ENCODE measurements at places on chromosomes 16 and 17.
A peak's percentile ranks its signal among the peaks of the same experiment; 100 is the strongest.

DNA sequence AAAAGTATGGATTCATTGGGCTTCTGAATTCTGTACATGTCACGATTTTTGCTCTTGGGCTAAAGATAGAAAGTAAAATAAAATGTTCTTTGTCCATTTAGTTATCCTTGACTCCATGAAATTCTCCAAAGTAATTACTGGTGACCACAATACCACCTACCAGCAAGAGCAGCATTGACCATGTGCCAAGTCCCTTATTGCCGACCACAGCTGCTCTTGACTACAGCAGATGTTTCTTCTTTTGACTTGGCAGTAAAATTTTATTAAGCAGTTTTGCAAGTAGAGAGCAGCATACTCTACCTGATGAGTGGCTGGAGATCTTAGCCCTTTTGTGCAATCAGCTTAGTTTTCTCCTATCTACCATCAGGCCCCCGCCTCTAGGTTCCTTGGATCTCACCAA lies 152.2 kb upstream of the TBX2 start:
- no peak for DNase-seq

- no peak for DNase-seq
These were observed 16.4 kb downstream of the GRIN2C start for GRCh38 chr17:74843352-74843627.

DNA sequence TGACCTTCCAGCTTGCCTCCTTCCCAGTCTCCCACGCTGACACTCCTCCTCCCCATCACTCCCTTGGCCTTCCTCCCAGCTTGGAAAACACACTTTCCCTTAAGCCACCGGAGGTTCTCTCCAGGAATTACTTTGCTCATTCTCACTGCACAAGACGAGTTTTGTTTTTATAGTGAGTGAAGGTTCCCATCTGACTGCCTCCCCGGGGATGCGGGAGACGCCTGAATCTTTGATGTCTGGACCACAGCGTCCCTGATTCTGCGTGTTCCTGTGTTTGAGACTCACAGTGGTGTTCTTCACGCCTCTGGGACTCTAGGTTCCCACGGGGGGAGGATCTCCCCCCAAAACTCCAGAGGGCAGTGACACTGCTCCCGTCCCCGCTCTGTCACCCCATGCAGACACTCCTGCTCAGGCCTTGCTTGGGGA lies 2.0 kb downstream of the DNAI2 start:
- no peak for DNase-seq

DNA sequence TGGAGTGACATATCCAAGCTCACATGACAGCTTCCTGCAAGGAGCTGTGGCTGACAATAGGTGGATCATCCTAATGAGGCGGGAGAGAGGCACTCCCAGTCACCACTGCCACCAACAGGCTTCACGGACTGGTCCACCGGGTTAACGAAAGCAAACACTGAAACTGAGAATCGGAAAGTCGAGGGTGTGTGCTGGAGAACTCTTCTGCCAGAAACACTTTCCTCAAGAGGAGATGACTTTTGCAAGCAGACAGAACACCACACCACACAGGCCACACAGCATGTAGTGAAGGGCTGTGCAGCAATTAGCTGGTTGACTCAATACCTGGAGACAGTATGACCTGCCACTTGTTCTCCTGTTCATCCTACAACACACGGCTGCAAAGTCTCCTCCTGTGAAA lies 53.0 kb upstream of the DNAJA2 start:
- no peak for DNase-seq

DNA sequence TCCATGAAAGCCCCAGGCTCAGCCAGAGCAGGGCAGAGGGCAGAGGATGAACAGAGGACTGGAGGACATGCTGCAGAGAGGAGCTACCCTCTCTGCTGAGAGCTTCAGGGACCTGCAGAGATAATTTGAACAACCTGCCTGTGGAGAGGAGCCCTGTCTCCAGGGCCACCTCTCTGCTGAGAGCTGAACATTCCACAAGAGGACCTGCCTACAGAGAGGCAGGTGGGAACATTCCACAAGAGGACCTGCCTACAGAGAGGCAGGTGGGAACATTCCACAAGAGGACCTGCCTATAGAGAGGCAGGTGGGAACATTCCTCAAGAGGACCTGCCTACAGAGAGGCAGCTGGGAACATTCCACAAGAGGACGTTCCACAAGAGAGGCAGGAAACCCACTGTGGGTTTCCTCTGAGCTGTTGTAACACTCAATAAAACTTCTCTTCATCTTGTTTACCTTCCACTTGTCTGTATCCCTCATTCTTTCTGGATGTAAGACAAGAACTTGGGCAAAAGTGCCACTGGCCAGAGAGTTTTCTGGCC lies 551.9 kb upstream of the CA10 start:
- no peak for DNase-seq

DNA sequence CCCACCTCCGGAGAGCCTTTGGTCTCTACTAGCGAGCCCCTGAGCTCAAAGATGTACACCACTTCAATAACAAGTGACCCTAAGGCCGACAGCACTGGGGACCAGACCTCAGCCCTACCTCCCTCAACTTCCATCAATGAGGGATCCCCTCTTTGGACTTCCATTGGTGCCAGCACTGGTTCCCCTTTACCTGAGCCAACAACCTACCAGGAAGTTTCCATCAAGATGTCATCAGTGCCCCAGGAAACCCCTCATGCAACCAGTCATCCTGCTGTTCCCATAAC lies 702 bp downstream of the SPN start:
- no peak for DNase-seq

DNA sequence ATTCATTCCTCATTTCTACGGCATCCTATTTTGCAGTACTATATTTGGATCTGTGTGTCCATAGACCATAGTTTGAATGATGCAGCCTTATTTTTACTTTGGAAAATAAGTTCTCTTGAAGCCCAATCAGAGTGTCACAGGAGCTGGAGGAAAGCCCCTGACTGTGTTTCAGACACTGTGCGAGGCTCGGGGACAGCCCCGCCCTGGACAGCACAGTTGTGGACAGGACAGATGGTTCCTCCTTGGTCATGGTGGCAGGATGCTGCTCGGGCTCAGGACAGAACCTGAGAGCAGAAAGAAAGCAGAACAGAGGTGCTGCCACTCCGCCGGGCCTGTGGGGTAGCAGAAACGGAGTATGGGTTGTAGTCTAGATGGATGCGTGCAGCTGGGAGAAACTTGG lies 22.9 kb downstream of the BANP start:
- DNase-seq: no peak

DNA sequence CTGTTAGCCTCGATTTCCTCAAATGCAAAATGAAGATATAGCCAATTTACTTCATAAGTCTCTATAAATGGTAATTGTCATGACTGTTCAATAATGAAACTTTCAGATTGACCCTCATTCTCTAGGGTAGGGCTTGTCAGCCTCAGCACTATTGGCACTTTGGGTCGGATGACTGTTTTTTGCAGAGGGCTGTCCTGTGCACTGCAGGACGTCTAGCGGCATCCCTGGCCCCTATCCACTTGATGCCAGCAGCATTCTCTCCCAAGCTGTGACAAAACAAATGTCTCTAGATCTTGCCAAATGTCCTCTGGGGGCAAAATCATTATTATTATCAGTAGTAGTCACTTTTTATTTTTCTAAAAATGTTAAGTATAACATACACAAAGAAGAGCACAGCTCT lies 24.6 kb downstream of the CDH11 start:
- no peak for DNase-seq

DNA sequence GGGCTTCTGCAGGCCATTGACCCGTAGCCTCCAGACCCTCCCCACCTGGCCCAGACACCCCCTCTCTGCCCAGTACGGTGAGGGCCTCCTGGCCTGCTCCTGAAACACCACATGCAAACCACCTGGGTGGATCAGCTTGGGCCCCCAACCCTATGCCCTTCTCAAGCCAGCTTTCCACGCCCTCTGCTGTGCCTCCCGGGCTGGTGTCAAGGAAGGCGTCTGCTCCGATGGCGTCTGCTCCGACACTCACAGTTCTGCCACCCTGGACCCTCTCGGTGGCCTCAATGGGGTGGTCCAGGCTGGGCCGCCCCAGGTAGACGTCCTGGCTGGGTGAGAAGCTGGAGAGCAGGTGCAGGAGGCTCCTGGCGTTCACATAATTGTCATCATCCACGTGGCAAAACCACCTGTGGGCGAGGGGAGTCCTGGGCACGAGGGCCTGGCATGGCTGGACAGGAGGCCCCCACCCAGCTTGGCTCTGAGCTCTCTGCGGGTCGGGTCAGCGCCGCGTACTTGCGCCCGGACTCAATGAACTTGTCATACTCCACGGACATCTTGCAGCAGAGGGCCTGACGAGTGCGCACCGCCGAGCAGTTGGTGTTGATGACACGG lies 1.4 kb downstream of the RFNG start:
- no peak for DNase-seq

GRCh38 chr17:7717756-7718350 lies 309 bp downstream of the DNAH2 start:
- DNase-seq: no peak

DNA sequence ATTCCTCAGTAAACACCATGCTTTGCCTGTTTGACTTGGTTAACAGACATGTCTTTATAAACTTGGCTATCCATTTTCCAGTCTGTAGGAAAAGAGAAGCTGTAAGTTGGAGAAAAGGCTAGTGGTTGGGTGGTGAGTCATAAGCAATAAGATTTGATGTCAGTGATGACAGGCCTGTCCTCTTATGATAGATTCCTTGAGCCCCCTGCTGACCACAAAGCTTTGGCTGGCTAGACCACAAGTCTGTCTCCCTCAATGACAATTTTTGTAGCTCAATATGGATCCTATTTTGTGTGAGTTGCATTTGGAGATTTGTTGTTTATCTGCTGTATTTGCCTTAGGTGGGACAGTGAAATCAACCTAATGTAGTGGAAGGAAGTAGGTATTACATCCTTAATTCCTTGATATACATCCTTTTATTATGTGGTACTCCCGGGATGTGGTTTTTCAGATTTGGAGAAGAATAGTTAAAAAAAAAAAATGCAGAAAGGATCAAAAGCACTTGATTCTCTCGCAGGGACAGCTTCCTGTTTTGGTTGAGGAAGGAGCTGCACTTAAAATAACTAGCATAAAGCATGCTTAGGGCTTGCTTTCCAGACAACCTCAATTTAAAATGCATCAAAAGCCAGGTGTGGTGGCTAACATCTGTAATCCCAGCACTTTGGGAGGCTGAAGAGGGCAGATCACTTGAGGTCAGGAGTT lies 67.4 kb downstream of the SIAH1 start:
- DNase-seq: no peak

DNA sequence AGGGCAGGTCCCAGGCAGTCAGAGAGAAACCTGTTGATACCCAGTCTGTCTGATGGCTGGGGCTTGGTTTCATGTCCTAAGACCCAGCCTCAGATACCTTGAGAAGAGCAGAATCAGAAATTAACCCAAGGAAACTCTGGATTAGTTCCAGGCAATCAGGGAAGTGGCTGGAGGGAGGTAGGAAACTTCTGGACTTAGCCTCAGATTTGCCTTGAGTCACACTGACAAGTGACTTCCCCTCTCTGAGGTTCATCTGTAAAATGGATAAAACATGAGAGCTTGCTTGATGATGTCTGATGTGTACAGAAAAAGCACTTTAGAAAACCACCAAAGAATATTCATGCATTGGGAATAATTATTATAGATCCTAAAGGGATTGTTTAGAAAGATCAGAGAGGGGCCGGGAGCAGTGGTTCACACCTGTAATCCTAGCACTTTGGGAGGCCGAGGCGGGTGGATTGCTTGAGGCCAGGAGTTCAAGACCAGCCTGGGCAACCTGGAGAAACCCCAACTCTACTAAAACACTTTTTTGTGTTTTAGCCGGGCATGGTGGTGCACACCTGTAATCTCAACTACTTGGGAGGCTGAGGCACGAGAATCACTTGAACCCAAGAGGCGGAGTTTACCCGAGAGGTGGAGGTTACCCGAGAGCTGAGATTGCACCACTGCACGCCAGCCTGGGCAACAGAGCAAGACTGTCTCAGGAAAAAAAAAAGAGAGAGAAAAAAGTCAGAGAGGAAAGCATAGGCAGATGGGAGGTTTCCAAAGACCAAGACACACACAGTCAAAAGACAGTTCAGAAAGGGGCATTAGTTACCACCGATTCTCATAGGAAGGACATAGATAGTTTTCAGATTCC lies 3.8 kb downstream of the CIITA start:
- no peak for DNase-seq

- no peak for DNase-seq
These were observed 22.3 kb upstream of the PABPN1L start for GRCh38 chr16:88888461-88889387.

- peak; percentile 95 for DNase-seq
These were observed at the start of gene ARMC5 for GRCh38 chr16:31458844-31459686. Gene ARMC5, plus strand, starts transcription at chr16:31459501. Its CDS starts 24 bp downstream, at chr16:31459525.

- DNase-seq: no peak
These were observed 101.3 kb downstream of the CDK5R1 start for GRCh38 chr17:32588135-32588534.

DNA sequence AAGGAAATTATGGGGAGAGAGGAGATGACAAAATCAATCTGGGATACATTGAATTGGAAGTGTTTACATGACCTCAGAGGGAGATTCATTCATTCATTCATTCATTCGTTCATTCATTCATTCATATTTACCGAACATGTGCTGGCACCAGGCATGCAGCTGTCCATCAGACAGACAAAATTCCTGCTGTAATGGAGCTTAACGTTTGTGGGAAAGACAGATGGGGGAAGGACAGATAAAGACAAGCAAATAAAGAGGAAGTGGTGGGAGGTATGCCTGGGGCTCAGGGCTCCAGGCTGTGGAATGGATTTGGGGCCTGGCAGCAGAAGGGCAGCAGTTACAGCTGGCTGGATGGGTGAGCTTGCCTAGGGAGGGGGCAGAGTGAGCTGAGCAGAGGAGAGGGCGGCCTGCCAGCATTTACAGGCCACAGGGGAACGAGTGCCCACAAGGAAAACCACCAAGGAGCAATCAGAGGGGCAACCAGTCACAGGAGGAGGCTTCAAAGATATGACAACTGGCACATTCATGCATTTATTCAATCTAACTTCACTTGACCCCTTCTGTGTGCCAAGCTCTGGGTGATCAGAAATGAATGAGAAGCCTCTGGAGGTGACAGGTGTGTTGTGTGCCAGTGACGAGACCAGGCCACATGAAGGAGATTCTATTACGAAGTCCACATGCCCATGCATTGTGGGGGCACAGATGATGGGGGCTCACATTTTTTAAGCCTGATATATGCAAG lies 48.5 kb downstream of the ARHGAP27 start:
- DNase-seq: no peak

DNA sequence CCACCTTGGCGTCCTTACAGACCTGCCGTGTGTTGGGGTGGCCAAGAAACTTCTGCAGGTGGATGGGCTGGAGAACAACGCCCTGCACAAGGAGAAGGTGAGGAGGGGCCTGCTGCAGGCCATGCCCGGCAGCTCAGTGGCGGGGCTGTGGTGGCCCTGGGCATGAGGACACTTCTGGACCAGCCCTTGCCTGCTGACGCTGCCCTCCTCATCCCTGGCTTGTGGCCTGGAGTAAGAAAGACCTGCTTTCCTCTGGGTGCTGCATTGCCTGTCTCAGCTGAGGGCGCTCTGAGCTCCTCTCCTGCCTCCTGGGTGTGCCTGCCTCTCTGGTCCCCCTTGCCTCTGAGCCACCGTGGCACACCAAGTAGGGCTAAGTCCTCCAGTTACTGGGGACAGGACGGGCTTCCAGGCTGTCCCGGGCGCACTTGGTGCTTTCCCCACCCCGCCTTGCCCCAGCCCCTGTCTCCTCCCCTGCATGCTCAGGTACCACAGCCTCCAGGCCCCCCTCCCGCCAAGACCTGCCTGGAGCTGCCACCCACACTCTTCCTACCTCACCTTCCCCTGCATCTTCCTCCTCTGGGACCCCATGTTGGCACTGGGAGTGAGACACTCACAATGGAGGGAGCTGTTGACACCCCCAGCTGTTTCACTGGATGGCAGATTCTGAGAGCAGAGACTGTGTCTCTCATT lies 8.7 kb downstream of the ENDOV start:
- DNase-seq: no peak

Data from activated T-helper 1 cell treated with anti-CD3 and anti-CD28 coated beads, Interleukin-2, amount 50 U/mL, for 16 hours (primary cell).